ENCODE measurements at places on chromosomes 11 and 22.

- no peak for DNase-seq
These were observed 2.6 kb upstream of the FTH1 start for GRCh38 chr11:61969838-61970662.

- DNase-seq, result no peak
These were observed 16.2 kb downstream of the SLC37A2 start for GRCh38 chr11:125079151-125079877.

- no peak for DNase-seq
These were observed 284.1 kb downstream of the TTC28 start for GRCh38 chr22:28395520-28395919.

GRCh38 chr11:128803449-128804245 lies 63.4 kb downstream of the KCNJ1 start:
- DNase-seq, result no peak

GRCh38 chr11:121536126-121536525 lies 83.4 kb upstream of the SORL1-AS1 start:
- no peak for DNase-seq

- DNase-seq, result no peak
These were observed 470.1 kb upstream of the B3GAT1 start for GRCh38 chr11:134882141-134882540.

DNA sequence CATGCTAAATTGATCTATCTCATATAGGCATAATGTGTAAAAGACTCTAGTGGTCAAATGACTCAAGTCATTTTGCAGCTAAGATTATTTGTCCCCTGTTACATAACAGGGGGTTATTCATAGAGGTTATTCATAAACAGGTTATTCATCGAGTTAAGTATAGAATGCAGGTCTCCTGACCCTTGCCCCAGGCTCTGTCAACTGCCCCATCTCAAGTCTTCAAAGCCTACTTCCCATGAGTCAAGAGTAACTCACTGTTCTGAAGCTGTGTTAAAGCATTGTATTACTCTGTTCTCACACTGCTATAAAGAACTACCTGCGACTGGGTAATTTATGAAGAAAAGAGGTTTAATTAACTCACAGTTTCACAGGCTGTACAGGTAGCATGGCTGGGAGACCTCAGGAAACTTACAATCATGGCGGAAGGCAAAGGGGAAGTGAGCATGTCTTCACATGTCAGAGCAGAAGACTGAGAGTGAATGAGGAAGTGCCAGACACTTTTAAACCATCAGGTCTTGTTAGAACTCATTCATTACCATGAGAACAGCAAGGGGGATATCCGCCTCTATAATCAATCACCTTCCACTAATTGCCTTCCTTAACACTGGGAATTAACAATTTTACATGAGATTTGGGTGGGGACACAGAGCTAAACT lies 226.2 kb upstream of the BLID start:
- peak; percentile 65 for DNase-seq

DNA sequence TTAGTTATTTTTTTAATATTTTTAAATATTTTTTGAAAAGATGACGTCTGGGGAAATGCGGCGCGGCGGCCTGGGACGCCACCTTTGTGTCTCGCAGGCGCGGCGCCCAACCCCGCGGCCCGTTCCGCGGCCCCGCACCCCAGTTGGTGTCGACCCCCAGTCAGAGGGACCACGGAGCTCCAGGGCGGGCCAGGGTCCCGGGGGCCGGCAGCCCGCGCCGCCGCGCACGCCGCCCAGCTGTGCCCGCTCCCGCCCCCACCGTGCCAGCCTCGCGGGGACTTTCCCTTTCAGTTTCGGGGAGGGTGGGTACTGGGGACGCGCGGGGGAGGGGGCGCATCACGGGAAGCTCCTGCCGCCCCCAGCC lies 1.6 kb downstream of the CCND1 start:
- DNase-seq, result peak; percentile 38

Measured in RWPE2 (cell line).